K562 (cell line): ENCODE measurements at places on chromosomes 11 and 22.

GRCh38 chr11:134224710-134225664 lies 516 bp downstream of the VPS26B start:
- peaks cover 16% of the 10 kb centered on the region for H3K4me1 ChIP-seq
- peak; percentile 49 for DNase-seq
- peaks cover 44% of the 10 kb centered on the region for H3K36me3 ChIP-seq
- H3K27me3 ChIP-seq, result no peaks in the 10 kb centered on the region
- peak overlapping the region; percentile 77 for H3K4me3 ChIP-seq

DNA sequence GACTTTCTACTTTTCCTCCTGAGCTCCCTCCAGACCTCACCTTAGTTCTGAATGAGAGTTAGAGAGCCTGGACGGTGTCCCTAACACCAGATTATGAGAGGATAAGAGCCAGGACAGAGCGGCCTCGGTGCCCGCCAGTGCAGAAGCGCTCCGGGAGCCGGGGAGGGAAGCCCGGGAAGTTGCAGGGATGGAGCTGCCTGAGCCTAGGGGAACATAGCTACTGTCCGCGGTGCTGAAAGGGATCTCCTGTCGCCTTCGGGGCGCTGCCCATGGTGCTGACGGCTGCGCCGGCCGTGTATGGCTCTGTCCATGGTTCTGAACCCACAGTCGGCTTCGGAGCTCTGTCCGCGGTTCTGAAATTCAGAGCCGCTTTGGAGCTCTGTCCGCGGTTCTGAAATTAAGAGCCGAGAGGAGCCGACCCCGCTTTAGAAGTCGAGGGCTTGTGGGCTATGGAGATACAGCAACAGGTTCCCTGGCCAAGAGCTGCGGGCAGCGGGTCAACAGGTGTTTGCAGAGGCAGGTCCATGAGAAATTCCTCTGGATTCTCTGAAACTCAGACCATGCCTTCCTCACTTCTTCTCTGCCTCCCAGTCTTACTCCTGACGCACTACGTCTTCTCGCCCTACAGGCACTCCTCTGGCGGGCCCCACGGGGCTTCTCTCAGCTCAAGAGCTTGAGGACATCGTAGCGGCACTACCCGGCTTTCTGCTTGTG lies 814 bp downstream of the NPAS4 start:
- H3K27ac ChIP-seq, result no peak overlapping the region
- DNase-seq, result peak; percentile 86
- H3K36me3 ChIP-seq, result no peaks in the 10 kb centered on the region

- H3K36me3 ChIP-seq, result no peaks in the 10 kb centered on the region
- H3K27me3 ChIP-seq, result no peaks in the 10 kb centered on the region
- no peak overlapping the region for H3K4me3 ChIP-seq
- no peak for DNase-seq
These were observed 2.6 kb downstream of the KLHDC7B start for GRCh38 chr22:50548040-50548920.

GRCh38 chr11:113907681-113908080 lies 3.1 kb downstream of the HTR3B start:
- H3K4me1 ChIP-seq, result no peaks in the 10 kb centered on the region; the same call in 2 of the 3 replicates
- H3K36me3 ChIP-seq, result no peaks in the 10 kb centered on the region
- no peak overlapping the region for H3K4me3 ChIP-seq
- no peak for DNase-seq
- peaks cover 42% of the 10 kb centered on the region for H3K27me3 ChIP-seq

GRCh38 chr11:45930951-45931570 lies 8.6 kb downstream of the LARGE2 start:
- no peaks in the 10 kb centered on the region for H3K27me3 ChIP-seq

DNA sequence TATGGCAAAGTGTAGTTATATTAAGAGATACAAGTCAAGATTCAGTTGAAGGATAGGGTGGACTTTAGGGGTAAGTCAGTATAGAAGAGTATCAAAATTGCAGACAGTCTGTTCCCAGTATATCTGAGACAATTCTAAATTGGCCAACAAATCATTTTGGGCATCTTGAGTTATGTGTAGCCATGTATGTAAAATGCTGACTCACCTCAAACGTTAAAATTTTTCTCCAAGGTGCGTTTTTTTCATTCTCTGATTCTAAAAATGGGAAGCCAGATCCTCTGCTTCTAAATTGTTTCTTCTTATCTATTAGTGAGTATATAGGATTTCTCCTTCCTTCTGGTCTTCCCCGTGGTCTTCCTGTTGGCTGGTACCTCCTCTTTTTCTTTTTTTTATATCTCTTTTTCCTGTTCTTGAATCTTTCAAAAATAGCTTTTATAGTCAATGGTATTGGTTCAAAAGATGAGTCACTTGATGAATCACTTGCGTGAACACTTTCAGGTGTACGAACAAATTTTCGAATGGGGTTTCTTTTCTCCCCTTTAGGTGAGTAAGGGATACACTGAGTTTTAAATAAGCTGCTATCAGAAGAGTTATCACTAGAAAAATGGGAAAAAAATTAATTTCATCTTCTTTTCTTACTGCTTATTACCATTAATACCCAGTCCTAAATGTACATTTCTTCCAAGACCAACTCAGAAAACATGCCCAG lies 3.2 kb downstream of the TAF1D start:
- peaks cover 75% of the 10 kb centered on the region for H3K36me3 ChIP-seq
- H3K27me3 ChIP-seq, result no peaks in the 10 kb centered on the region
- no peak for DNase-seq

GRCh38 chr11:66419825-66420224 lies 1.0 kb upstream of the NPAS4 start:
- no peak overlapping the region for H3K4me3 ChIP-seq
- peaks cover 8% of the 10 kb centered on the region; the same call in 1 of the 2 replicates for H3K4me1 ChIP-seq
- peaks cover 12% of the 10 kb centered on the region for H3K27me3 ChIP-seq

DNA sequence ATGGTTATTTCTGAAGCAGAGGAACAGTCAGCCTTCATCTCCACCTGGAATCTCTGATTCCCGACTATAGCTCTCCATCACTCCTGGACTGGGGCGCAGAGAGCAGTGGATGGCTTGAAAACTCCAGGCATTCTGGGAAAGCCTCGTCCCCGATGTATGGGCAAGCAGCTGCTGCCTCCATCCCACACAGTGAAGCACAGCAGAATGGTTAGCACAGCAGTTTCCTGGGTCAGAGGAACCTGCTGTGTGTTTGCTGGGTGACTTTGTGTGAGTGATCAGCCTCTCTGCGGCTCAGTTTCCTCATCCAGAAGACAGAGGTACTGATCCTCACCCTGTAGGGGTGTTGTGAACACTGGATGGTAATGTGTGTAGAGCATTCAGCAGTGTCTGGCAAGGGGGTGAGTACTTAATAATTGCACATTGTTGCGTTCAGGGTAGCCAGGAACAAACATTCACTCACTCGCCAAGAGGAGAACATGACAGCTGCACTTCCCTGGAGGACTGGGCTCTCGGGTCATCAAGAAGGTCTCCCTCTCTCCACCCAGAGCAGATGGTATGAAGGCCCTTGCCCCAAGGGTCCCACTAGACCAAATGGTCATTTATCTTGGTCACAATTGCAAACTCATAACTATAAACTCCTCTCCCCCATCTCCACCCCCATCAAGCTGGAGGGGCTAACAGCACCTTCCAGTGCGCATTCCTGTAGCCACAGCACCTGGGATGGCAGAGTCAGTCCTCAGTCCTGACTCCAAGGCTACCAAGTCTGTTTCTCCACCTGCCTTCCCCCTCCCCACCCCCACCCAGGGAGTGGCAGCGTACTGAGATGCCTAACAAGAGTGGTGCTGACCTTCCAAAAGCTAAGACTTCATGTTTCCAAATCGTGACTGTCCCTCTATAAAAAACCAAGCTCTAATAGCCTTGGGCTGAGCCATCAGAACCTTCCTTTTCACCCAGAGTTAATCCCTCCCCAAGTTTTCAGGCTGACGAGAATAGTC lies 1.5 kb upstream of the CHST1 start:
- H3K27me3 ChIP-seq, result peaks cover 73% of the 10 kb centered on the region
- H3K4me3 ChIP-seq, result no peak overlapping the region
- no peaks in the 10 kb centered on the region for H3K4me1 ChIP-seq
- no peak for DNase-seq
- no peak overlapping the region for H3K27ac ChIP-seq
- H3K36me3 ChIP-seq, result no peaks in the 10 kb centered on the region
